ENCODE measurements at places on chromosomes 12 and 14.

- no peak for DNase-seq
Observed at GRCh38 chr12:90090929-90091651, 382.5 kb upstream of the ATP2B1 start.

DNA sequence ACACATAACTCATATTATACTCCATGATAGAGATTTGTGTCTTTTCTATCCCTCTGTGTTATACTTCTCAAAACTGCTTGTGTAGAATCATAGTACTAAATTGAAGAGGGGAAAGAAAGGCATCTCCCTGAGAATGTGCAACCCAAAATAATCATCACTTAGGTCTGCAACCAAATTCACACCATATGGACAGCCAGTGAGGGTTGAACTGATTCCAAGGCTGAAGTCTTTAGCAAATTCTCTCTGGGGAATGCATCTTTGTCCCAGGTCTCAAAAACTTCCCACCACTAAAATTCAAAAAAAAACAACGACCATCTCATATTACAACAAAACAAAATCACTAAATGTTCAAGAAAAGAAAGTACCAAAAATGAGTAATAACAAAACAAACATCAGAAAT is 11.0 kb downstream of the ZFC3H1 start:
- no peak for DNase-seq

- no peak for DNase-seq
Observed at GRCh38 chr12:65881965-65882413, 57.7 kb downstream of the HMGA2 start.

- no peak for DNase-seq
Observed at GRCh38 chr12:53326460-53327185, 5.2 kb upstream of the AAAS start.

GRCh38 chr12:89075880-89076540 is 276.3 kb downstream of the DUSP6 start:
- DNase-seq, result no peak

GRCh38 chr12:46451276-46452021 is 78.9 kb upstream of the SLC38A2 start:
- no peak for DNase-seq

GRCh38 chr14:73143617-73144016 is 7.3 kb downstream of the PSEN1 start:
- DNase-seq, result no peak

- DNase-seq, result no peak
Observed at GRCh38 chr14:68479247-68479646, 313.6 kb downstream of the ZFP36L1 start.

- DNase-seq, result no peak
Observed at GRCh38 chr12:88235183-88235833, 93.2 kb downstream of the TMTC3 start.

GRCh38 chr12:128609861-128610260 is 213.9 kb downstream of the SLC15A4 start:
- DNase-seq, result no peak

DNA sequence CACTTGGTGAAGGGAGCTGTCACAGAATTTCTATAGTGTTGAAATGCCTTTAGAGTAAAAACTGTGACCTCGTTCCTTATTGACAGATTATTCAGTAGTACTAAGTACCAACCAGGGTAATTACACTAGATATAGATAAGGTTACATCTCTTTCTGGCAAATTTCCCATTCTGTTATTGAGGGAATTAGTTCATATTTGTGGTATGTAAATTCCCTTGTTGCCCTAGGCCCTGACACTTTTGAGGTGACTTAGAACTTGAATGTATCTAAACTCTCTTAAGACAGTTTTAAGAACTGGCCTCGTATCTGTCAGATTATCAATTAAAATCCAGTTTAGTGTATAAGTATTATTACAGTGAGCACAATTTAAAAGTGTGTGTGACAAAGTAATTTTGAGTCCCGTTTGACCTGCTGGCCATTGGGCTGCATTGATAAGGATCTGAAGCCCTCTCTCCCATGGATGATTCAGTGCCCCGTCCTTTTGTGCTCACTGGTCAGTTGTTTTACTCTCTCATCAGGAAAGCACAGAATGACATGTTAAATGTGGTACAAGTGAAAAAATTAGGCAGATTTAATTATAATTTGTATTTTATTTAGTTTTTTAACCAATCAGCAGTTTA is 123.2 kb downstream of the GPR135 start:
- no peak for DNase-seq

Data from activated CD4-positive, alpha-beta T cell treated with anti-CD3 and anti-CD28 coated beads for 1 hour (primary cell).